ENCODE measurements at places on chromosomes 12 and 14.

DNA sequence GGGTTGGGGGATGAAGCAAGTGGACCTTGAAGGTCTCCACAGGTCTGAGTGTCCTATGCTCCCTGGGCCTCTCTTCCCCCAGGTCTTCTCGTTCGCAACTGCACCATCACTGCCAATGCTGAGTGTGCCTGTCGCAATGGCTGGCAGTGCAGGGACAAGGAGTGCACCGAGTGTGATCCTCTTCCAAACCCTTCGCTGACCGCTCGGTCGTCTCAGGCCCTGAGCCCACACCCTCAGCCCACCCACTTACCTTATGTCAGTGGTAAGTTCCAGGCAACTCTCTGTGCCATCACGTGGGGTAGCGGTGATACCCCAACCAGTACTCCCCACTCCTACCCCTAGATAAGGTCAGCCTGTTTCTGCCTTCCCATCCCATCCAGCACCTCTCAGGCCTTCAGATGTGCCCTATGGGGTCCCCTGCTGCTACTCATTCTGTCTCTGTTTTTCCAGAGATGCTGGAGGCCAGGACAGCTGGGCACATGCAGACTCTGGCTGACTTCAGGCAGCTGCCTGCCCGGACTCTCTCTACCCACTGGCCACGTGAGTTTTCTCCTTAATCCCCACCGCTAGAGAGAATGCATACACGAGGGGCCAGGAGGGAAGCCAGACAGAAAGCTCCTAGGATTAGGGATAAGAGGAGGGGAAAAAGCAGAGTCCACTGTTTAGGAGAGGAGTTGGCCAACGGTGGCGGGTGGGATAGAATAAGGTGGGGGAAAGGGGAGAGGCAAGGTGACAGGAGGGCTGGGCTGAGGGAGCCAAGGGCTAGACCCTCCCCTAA lies 1.6 kb upstream of the TAPBPL start:
- H3K36me3 ChIP-seq, result no peaks in the 10 kb centered on the region
- H3K4me1 ChIP-seq, result peaks cover 13% of the 10 kb centered on the region
- H3K27me3 ChIP-seq, result no peaks in the 10 kb centered on the region

GRCh38 chr12:39144613-39145061 lies 239.2 kb upstream of the CPNE8 start:
- H3K4me3 ChIP-seq, result peak overlapping the region; percentile 70
- H3K4me1 ChIP-seq, result peaks cover 4% of the 10 kb centered on the region
- no peaks in the 10 kb centered on the region for H3K27me3 ChIP-seq
- no peak for DNase-seq
- no peaks in the 10 kb centered on the region for H3K36me3 ChIP-seq

GRCh38 chr12:33427071-33427470 lies 12.5 kb downstream of the SYT10 start:
- H3K4me1 ChIP-seq, result no peaks in the 10 kb centered on the region
- no peaks in the 10 kb centered on the region for H3K36me3 ChIP-seq
- H3K27me3 ChIP-seq, result no peaks in the 10 kb centered on the region
- DNase-seq, result no peak

GRCh38 chr12:116480210-116480810 lies 78.9 kb upstream of the MAP1LC3B2 start:
- DNase-seq, result no peak
- H3K36me3 ChIP-seq, result no peaks in the 10 kb centered on the region
- 0 out of 2 replicates have a peak, but pooled peaks cover 10% of the 10 kb centered on the region for H3K4me1 ChIP-seq
- H3K27ac ChIP-seq, result no peak overlapping the region
- no peaks in the 10 kb centered on the region for H3K27me3 ChIP-seq
- H3K4me3 ChIP-seq, result no peak overlapping the region

DNA sequence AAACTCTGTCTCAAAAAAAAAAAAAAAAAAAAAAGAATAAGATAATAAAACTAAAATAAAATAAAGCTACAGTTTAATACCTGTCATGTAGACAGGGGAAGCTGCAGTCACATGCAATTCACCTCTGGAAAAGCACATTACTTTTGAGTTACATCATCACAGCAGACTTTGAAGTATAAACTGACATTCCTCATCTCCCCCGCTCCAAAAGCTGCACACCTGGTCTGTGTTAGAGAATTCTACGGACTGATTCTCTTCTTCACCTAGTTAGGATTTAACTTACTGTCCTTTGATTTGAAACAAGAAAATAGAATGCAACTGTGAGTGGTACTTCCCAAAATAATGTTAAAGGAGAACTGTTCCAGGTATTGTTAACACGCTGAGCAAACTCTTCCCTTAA lies 25.1 kb downstream of the SPPL3 start:
- H3K27me3 ChIP-seq, result no peaks in the 10 kb centered on the region
- DNase-seq, result no peak
- no peaks in the 10 kb centered on the region for H3K4me1 ChIP-seq
- no peak overlapping the region for H3K4me3 ChIP-seq
- H3K27ac ChIP-seq, result no peak overlapping the region

DNA sequence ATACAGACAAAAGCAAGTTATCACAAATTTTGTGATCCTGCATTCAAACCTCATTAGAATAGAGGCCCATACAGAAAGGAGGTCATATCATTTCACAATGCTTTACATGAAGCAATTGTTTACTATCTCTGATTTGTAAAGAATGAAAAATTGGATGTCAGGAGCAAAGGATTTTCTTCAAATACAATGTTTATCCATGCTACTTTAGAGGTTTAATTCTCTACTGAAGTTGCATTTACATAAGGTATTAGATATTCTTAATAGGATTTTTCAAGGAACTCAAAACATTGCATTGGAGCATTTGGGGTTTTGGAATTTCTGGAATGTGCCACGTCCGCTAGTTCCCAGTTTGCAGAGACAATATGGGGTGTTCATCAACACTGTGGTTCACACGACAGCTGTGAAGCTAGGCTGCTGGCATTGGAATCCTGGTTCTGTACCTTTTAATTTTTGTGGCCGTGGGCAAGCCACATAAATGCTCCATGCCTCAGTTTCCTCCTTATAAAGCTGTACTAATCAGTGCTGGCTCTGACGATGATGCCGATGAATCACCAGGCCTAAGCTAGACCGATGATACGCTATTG lies 174.8 kb downstream of the APAF1 start:
- H3K4me1 ChIP-seq, result no peaks in the 10 kb centered on the region
- H3K36me3 ChIP-seq, result no peaks in the 10 kb centered on the region
- peaks cover 49% of the 10 kb centered on the region for H3K27me3 ChIP-seq
- H3K27ac ChIP-seq, result no peak overlapping the region
- no peak for DNase-seq

DNA sequence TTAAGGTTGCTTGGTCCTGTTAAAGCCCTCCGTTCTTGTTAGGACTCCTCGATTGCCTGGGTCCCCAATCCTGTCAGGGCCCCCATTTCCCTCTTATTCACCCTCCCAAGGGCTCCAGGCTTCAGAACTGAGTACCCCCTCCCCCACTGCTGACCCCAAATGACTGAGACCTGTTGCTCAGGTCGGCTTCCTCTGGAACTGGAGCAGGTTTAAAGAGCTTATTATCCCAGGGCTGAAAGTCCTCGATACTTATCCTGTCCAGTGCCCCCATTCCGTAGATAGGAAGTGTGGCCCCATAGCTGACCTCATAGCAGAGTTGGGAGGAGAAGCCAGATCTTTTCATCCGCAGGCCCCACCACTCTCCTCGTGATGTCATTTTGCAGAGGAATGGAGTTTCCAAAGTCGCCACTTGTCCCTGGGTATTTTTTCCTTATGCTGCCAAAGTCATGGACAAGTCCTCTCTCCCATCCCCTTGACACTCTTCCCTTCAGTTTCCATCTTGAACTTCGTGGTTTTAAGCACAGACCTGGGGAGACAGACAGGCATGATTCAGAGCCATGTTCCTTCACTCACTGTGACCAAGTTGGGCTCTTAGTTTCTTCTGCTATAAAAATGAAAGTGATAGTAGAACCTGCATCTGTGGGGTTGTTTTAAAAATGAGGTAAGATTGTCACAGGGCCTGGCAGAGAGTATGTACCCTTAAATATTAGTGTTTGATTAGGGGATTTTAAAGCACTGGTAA lies 1.2 kb downstream of the USP30 start:
- no peak for DNase-seq
- H3K4me1 ChIP-seq, result peaks cover 11% of the 10 kb centered on the region
- H3K4me3 ChIP-seq, result peak overlapping the region; percentile 79
- no peaks in the 10 kb centered on the region for H3K36me3 ChIP-seq
- H3K27ac ChIP-seq, result no peak overlapping the region

GRCh38 chr14:77031759-77032490 lies 3.4 kb upstream of the IRF2BPL start:
- no peak overlapping the region for H3K4me3 ChIP-seq
- peak; percentile 75 for DNase-seq
- H3K36me3 ChIP-seq, result no peaks in the 10 kb centered on the region
- peaks cover 74% of the 10 kb centered on the region for H3K4me1 ChIP-seq
- no peaks in the 10 kb centered on the region for H3K27me3 ChIP-seq

DNA sequence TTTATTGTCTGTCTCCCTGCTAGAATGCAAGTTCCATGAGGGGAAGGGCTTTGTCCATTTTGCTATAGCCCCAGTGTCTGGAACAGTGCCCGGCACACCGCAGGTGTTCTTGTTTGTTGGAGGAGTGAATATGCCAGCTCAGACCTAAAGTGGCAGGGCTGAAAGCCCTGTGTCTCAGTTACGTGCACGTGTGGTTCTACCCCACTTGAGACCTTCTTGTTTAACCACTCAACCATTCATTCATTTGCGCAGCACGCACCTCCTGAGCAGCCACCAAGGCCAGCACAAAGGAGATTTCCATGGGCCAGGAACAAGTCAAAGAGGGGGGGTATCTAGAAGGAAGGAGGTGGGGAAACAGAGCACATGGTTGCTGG lies 338.0 kb upstream of the FKBP4 start:
- no peaks in the 10 kb centered on the region for H3K4me1 ChIP-seq
- H3K27me3 ChIP-seq, result peaks cover 98% of the 10 kb centered on the region
- H3K27ac ChIP-seq, result no peak overlapping the region
- H3K36me3 ChIP-seq, result no peaks in the 10 kb centered on the region

GRCh38 chr14:72419226-72419775 lies 474.6 kb downstream of the DPF3 start:
- H3K4me3 ChIP-seq, result no peak overlapping the region
- DNase-seq, result no peak
- H3K27me3 ChIP-seq, result peaks cover 47% of the 10 kb centered on the region
- H3K27ac ChIP-seq, result no peak overlapping the region

DNA sequence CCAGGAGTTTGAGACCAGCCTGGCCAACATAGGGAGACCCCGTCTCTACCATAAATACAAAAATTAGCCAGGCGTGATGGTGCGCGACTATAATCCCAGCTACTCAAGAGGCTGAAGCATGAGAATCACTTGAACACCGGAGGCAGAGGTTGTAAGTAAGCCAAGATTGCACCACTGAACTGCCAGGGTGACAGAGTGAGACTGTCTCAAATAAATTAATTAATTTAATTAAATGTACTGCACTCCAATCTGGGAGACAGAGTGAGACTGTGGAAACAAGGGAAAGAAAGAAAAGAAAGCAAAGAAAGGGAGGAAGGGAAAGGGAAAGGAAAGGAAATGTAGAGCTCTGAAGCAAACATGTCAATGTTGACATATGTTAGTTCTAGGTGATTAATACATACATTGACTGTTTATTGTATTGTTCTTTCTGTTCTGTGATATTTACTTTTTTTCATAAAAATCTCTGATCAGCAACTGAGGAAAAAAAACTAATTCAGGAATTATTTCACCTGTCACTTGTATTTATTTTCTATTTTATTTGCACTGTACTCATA lies 99.6 kb downstream of the DENND5B start:
- DNase-seq, result no peak
- no peaks in the 10 kb centered on the region for H3K27me3 ChIP-seq
- peak overlapping the region; percentile 60 for H3K27ac ChIP-seq
- no peak overlapping the region for H3K4me3 ChIP-seq
- H3K36me3 ChIP-seq, result no peaks in the 10 kb centered on the region
- H3K4me1 ChIP-seq, result peaks cover 32% of the 10 kb centered on the region

- H3K4me3 ChIP-seq, result no peak overlapping the region
- DNase-seq, result no peak
- no peaks in the 10 kb centered on the region for H3K27me3 ChIP-seq
Observed at GRCh38 chr14:24042746-24043145, 9.1 kb upstream of the CARMIL3 start.

- H3K27me3 ChIP-seq, result no peaks in the 10 kb centered on the region
- H3K27ac ChIP-seq, result no peak overlapping the region
- no peak overlapping the region for H3K4me3 ChIP-seq
- peaks cover 16% of the 10 kb centered on the region for H3K36me3 ChIP-seq
- DNase-seq, result no peak
Observed at GRCh38 chr12:109963743-109964429, 32.3 kb downstream of the GIT2 start.

DNA sequence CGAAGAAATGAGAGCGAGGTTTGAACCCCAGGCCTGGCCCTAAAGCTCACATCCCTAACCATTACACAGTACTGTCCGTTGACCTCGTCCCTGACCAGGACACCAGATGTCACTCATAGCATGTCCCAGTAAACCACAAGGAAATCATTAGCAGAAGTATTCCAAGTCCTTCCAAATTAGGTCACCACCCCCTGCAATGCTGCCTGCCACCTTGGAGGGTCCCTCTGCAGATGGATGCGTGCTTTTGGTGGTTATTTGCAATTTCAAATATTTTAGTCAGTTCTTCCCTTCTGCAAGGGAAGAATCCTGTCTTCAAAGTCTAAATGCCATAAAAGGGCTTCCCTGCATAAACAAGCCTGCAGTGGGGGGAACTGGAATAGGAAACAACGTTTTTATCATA lies 71.3 kb downstream of the CLMN start:
- no peaks in the 10 kb centered on the region for H3K27me3 ChIP-seq
- H3K4me1 ChIP-seq, result peaks cover 18% of the 10 kb centered on the region
- H3K27ac ChIP-seq, result peak overlapping the region; percentile 51
- no peak for DNase-seq
- H3K4me3 ChIP-seq, result no peak overlapping the region

DNA sequence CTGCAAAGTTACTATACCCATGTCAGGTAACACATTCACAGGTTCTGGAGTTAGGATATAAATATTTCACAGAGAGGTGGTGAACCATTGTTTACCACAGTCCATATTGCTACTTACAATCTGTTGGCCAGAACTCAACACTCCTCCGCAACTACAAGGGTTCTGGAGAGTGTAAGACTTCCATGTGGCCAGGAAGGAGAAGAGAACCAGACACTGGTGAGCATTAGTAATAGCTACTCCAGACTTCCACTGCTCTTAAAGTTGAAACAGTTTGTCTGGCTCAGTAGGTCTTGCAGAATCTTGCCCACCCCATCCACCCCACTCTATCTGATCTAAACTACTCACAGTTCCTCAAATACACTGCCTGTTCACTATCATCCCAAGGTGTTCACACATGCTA lies 369.6 kb downstream of the DUSP6 start:
- no peak for DNase-seq
- no peak overlapping the region for H3K27ac ChIP-seq
- H3K4me3 ChIP-seq, result no peak overlapping the region
- no peaks in the 10 kb centered on the region for H3K36me3 ChIP-seq
- H3K27me3 ChIP-seq, result no peaks in the 10 kb centered on the region

GRCh38 chr14:103593577-103593976 lies 30.8 kb downstream of the COA8 start:
- DNase-seq, result no peak
- H3K4me3 ChIP-seq, result peak overlapping the region; percentile 9
- peaks cover 42% of the 10 kb centered on the region for H3K4me1 ChIP-seq
- H3K27ac ChIP-seq, result peak overlapping the region; percentile 77
- H3K36me3 ChIP-seq, result no peaks in the 10 kb centered on the region

Data from PC-9 (cell line).